ENCODE measurements at places on chromosomes 1 and 21. TPM values are rescaled to one million over a fixed set of nuclear protein-coding genes. Genes with fewer than 3 reads are reported as not detected.
A peak's percentile ranks its signal among the peaks of the same experiment; 100 is the strongest.

GNAT2 gene
- total RNA-seq: 0.34 TPM

APCS gene
- total RNA-seq: not detected

NCAM2 gene
- 9.8 TPM for total RNA-seq

MSH4 gene
- total RNA-seq: 0.13 TPM

LAX1 gene
- total RNA-seq: not detected

WNT9A gene
- 0.57 TPM for total RNA-seq

GIPC2 gene
- total RNA-seq: 0.70 TPM

GJB4 gene
- total RNA-seq: not detected

- DNase-seq: no peak
These were observed 18.2 kb upstream of the PDC start for GRCh38 chr1:186479162-186479561.

- DNase-seq: no peak
These were observed 15.9 kb upstream of the ELOA start for GRCh38 chr1:23727362-23727811.

GRCh38 chr1:165633614-165634013, 2.6 kb downstream of the MGST3 start:
- peak; percentile 40 for DNase-seq

DNA sequence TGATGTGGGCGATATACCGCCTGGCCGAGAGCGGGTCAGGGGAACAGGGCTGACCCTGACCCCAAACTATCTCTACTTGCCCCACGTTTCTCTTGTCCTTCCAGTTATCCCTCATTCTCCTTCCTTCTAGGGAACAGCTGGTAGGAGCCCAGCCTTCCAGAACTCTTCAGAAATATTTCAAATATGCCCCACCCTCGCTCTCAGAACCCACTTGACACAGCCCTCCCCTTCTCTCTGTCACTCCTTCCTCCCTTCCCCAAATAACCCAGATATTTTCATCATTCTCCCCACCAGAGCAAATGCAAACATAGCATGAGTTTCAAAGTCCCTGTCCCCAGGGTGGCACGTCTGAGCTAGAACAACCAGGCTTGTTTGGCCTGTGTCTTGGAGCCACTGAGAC, 1.1 kb downstream of the CACNA1S start:
- DNase-seq: no peak

DNA sequence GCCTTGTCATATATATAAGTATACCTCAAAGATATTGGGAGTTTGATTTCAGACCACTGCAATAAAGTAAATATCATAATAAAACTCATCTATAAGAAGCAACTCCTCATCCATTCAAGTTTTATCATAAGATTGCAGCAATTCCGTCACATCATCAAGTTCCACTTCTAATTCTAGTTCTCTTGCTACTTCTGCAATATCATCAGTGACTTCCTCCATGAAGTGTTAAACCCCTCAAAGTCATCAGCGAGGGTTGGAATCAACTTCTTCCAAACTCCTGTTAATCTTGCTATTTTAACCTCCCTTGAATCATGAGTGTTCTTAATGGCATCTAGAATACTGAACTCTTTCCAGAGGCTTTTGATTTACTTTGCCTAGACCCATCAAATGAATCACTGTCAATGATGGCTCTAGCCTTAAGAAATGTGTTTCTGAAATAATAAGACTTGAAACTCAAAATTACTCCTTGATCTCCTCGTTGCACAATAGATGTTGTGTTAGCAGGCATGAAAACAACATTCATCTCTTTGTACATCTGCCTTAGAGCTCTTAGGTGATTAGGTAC, 88.3 kb downstream of the RPE65 start:
- no peak for DNase-seq

DNA sequence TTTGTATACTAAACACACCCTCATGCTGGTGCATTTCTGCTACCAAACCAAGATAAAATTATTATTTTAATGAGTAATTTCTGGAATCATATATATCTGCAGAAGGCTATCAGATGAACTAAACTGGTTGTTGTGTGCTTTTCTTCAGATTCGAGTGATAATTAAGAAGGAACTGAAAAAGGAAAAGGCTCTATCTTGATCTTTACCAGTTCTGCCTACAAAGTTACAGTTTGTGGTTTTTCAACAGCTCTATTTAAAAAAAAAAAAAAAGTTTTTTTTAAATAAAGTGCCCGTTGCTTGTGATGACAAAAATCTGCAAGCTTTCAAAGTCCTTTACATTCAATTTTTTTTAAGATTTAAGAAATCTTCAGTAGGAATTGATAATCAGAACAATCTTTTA, 13.6 kb downstream of the DENND1B start:
- DNase-seq: no peak

DNA sequence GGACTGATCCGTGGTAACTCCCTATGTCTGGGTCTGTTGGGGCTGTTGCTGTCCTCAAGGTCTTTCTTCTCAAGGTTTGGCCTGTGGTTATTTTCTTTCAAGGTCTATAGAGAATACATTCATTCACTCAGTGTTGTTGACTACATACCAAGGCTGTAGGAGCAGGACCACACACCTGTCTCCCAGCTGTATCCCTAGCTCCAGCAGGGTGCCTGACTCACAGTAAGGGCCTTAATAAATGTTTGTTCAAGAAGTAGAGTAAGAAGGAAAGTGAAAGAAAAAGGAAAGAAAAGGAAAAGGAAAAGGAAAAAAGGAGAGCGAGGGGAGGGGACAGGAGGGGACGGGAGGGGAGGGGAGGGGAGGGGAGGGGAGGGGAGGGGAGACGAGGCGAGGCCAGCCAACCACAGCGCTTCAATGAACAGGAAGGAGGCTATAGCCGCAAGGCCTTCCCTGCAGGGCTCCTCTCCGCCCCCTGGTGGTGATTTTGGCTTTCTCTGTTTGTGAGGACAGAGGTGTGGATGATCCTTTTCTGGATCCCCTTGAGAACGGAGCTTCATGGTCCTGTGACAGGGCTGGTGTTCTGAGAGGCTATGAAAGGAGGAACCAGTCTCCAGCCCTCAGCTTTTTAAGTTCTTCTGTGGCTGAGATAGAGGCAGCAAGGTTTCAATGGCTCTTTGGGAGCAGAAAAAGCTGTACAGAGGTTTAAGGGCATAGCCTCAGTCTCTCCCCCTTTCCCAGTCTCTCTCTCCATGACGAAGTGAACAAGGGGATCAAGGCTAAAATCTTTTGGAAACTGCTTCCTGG, 30.6 kb upstream of the LCE5A start:
- peak; percentile 17 for DNase-seq

GRCh38 chr1:225627304-225627947, 25.5 kb downstream of the ENAH start:
- no peak for DNase-seq

- peak; percentile 49 for DNase-seq
These were observed 62.8 kb downstream of the EDEM3 start for GRCh38 chr1:184691719-184692324.

DNA sequence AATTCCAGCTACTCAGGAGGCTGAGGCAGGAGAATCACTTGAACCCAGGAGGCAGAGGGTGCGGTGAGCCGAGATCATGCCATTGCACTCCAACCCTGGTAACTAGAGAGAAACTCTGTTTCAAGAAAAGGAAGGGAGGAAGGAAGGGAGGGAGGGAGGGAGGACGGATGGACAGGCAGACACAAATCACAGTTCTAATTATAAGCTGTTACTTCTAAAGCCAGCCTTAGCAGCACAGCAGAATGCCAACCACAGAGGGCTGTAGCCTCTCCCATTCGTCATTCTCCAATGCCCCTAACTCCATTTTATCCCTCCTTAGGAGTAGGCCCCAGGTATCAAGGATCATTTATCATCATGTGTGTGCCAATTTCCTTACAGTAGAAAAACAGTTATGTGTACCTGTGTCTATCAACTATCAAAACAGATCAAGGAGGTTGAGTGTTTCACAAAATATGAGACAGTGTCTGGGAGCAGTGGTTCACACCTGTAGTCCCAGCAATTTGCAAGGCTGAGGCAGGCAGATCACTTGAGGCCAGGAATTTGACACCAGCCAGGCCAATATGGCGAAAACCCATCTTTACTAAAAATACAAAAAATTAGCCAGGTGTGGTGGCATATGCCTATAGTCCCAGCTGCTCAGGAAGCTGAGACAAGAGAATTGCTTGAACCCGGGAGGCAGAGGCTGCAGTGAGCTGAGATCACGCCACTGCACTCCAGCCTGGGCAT, 19.1 kb downstream of the USP48 start:
- no peak for DNase-seq

DNA sequence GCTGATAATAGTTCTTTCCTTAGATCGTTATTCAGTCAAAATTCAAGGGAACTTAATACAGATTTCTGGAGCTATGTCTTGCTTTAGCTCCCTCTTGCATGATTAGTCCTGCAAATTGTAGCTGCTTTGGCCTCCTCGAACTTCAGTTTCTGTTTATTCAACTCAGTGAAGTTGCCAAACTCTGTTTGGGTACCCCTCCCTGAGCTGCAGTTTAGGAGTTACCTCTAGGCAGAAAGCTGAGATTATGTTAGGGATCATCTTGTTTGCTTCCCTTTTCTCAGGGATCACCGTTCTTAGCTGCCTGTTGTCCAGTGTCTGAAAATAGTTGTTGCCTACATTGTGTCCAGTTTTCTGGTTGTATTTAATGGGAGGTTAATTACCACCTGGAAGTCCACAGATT, 43.5 kb downstream of the SNX27 start:
- no peak for DNase-seq

GRCh38 chr1:186442651-186443375, 18.1 kb downstream of the PDC start:
- peak; percentile 17 for DNase-seq

DNA sequence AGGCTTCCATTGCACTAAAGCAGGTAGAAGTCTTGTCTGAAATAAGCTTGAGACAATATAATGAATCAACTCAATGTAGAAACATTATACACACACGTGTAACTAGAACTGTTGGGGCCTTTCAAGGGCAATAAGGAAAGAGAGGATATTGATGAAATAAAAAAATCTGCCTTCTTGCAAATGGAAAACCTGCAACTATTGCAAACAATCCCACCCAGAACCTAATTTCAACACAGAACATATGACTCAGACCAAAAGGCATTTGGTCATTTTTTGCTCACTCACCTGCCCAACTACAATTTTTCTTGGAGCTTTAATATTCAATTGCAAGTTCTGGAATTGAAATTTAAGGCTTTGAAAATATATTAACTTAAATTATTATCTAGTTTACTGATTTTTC, 900.1 kb downstream of the TTLL7 start:
- no peak for DNase-seq

- no peak for DNase-seq
These were observed 6.5 kb downstream of the RPS6KA1 start for GRCh38 chr1:26536081-26536480.

- DNase-seq: no peak
These were observed 29.8 kb downstream of the RBM11 start for GRCh38 chr21:14245711-14246110.

DNA sequence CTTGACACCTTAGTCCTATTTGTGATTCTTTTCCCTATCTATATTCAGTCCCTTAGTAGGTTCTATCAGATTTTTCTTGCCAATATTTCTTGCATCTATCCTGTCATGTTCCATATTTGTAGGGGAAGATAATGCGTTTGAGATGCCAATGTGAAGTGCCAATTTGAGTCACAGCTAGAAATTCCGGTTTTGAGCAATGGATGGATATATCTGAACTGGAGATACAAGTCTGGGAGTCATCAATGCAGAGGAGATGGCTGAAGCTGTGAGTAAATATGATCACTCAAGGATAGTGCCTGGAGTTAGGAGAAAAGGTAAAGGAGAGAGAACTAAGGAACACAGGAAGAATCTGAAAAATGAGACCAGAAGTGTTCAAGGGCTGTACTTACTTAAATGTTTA, 93.8 kb downstream of the COQ8A start:
- DNase-seq: no peak

- DNase-seq: no peak
These were observed 240.6 kb downstream of the PTBP2 start for GRCh38 chr1:96962216-96962615.

GRCh38 chr1:112614460-112615065, 4.4 kb downstream of the ST7L start:
- DNase-seq: peak; percentile 33

GRCh38 chr1:61337981-61338848, 255.9 kb downstream of the NFIA start:
- peak; percentile 91 for DNase-seq

- no peak for DNase-seq
These were observed 96.3 kb upstream of the KLHDC7A start for GRCh38 chr1:18384471-18384870.

DNA sequence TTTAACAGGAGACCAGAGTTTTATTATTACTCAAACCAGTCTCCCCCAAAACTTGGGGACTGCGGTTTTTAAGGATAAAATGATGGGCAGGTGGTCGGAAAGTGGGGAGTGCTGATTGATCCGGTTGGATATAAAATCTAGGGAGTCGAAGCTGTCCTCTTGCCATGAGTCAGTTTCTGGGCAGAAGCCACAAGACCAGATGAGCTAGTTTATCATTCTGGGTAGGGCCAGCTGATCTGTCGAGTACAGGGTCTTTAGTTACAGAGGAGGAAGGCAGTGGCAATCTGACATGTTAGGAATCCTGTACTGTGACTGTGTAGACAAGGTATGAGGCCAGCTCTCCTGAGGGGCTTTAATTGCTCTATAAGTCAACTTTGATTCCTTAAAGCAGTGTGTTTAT, 22.9 kb upstream of the FOXE3 start:
- DNase-seq: no peak
